ENCODE measurements at places on chromosomes 6 and 20.

DNA sequence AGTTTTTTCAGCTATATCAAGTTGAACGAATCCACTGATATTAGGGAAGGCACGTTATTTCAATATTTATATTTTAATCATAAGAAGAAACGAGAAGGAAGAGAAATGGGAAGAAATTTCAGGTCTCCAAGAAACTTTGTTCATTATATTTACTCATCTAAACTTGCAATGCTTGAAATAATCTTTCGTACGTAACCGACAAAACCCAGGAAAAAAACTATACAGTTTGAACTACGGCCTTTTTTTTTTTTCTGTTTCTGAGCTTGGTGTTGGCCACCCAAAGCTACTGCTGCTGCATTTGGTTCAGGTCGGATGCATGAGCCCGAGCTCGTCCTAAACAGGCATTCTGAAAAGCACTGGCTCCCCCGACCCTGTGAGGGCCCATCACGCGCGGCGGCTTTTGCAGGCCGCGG lies 548 bp downstream of the PERP start:
- no peak for DNase-seq

- DNase-seq: no peak
Measured at GRCh38 chr6:68008445-68008844, 626.6 kb upstream of the ADGRB3 start.

GRCh38 chr6:98039443-98039842 lies 756.4 kb upstream of the MMS22L start:
- DNase-seq: no peak

DNA sequence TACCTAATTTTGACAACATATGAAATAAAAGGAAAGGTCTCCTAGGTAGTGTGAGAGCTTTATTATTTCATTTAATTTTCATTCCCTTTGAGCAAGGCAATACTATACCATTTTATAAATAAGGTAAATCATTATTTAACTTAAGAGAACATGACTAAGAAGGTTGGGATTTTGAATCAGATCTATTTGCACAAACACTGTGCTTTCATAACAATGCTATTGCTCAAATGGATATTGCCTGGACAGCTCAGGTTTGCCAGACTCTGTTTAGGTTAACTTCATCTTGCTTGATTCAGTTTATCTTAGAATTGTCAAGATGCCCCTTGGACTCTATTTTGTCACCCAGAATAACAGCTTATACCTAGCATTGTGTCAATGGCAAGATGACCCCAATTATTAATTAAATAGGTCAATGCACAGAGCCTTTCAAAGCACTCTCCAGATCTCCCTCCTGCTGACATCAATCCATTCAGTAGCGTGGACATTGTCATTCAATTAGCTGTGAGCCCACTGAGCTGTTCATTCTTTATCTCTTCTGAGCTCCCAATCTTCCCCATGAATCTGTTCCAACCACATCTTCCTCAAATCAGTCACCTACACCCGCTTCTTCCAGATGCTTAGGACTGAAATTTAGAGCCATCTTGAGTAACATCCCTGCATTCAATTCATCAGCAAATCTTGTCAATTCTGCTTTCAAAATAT lies 42.1 kb upstream of the TMEM30A start:
- no peak for DNase-seq

DNA sequence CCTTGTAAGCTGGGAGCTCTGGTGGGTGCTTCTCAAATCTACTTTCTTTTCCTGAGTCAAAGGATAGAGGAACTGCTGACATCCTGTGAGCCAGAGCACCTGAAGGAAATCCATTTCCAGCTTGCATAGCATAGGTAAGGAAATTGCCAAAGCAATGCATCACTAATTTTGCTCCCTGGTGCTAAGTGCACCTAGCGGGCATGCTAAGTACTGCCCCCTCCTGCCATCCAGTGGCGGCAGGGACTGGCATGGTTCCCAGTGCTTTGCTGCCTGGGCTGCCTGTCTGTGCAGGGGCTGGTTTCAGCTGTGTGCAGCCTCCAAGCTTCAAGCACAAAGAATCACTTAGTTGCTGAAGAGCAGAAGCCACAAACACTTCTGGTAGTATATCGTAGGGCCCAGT lies 63.9 kb downstream of the FARS2 start:
- no peak for DNase-seq

- DNase-seq: no peak
Measured at GRCh38 chr20:10288421-10288820, 69.8 kb downstream of the SNAP25 start.

GRCh38 chr6:75934643-75935472 lies 137.6 kb downstream of the IMPG1 start:
- DNase-seq: peak; percentile 70
